ENCODE measurements at places on chromosomes 13 and 19. TPM values are rescaled to one million over a fixed set of nuclear protein-coding genes. Genes with fewer than 3 reads are reported as not detected.
A peak's percentile ranks its signal among the peaks of the same experiment; 100 is the strongest.

DNA sequence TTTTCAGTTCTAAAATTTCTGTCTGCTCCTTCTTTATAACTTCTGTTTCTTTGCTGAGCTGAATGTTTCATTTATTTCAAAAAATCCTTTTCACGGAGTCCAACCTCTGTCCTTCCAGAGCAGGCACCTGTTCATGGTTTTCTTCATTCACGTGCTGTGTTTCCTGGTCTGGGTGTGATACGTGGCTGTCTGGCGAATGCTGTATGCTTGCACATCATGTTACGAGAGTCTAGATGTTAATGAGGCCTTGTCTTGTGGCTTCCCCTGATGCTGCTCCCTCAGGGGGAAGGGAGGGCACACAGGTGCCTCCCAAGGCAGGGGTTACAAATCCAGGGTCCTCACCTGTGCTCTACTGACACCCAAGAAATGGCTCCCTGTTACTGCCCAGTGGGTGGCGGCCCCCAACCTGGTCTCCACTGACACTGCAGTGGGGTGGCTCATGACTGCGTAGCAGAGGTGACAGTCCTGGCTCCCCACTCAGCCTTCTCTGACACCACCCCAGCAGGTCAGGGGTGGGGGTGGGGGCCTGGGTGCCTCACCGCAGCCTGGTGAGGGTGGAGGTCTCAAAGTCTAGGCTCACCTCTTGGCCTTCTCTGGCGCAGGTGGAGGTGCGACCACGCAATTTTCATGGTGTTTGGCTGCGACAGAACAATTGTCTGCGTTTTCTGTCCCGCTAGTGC, 20.1 kb upstream of the RAB20 start:
- no peak for DNase-seq
- H3K4me3 ChIP-seq: no peak overlapping the region
- H3K27ac ChIP-seq: no peak overlapping the region
- H3K27me3 ChIP-seq: no peaks in the 10 kb centered on the region
- no peaks in the 10 kb centered on the region for H3K36me3 ChIP-seq

DNA sequence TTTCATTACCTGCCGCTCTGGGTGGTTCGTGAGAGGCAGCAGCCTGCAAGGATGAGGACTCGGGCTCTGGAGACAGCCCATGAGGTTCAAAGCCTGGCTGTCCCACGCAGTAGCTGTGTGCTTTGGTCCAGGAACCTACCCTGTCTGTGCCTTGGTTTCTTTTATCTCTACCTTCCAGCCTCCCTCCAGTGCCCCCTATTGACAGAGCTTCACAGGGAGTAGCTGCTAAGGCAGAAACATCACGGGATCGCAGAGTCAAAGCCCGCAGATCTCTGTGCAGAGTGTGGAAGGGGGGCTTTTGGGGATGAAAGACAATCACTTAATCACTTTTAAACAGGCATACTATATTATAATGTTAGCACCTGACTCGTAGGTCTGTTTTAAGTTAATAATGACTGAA, 16.2 kb downstream of the ZNF71 start:
- no peak overlapping the region for H3K27ac ChIP-seq
- no peak for DNase-seq
- no peaks in the 10 kb centered on the region for H3K27me3 ChIP-seq
- peaks cover 3% of the 10 kb centered on the region for H3K4me1 ChIP-seq
- no peak overlapping the region for H3K4me3 ChIP-seq

GRCh38 chr13:51950722-51951121, 60.5 kb downstream of the ATP7B start:
- DNase-seq: no peak
- H3K36me3 ChIP-seq: no peaks in the 10 kb centered on the region
- no peaks in the 10 kb centered on the region for H3K27me3 ChIP-seq
- no peaks in the 10 kb centered on the region for H3K4me1 ChIP-seq

DNA sequence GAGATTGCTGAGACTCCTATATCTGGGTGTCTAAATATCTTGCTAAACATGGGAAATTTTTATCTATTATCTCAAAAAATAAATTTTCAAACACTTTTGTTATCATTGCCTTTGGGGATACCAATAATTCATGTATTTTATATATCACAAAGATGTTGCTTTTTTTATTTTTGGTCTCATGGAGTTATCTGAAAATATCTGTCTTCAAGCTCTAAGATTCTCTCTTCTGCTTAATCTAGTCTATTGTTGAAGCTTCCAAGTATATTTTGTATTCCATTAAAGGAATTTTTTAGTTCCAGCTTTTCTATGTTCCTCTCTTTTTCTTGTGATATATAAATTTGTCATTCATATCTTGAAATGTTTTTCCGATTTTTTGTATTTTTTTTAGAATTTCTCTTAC, 812.0 kb downstream of the DACH1 start:
- DNase-seq: no peak
- H3K4me3 ChIP-seq: no peak overlapping the region
- H3K27me3 ChIP-seq: no peaks in the 10 kb centered on the region
- no peaks in the 10 kb centered on the region for H3K36me3 ChIP-seq
- no peaks in the 10 kb centered on the region for H3K4me1 ChIP-seq

GRCh38 chr13:52118595-52118994, 10.3 kb downstream of the NEK5 start:
- no peaks in the 10 kb centered on the region for H3K36me3 ChIP-seq
- no peak overlapping the region for H3K4me3 ChIP-seq
- no peaks in the 10 kb centered on the region for H3K4me1 ChIP-seq
- H3K27me3 ChIP-seq: no peaks in the 10 kb centered on the region
- H3K27ac ChIP-seq: no peak overlapping the region

GRCh38 chr19:925087-925525, 729 bp upstream of the ARID3A start:
- H3K4me3 ChIP-seq: peak overlapping the region; percentile 75
- H3K36me3 ChIP-seq: peaks cover 6% of the 10 kb centered on the region
- no peaks in the 10 kb centered on the region for H3K27me3 ChIP-seq
- no peak for DNase-seq

DNA sequence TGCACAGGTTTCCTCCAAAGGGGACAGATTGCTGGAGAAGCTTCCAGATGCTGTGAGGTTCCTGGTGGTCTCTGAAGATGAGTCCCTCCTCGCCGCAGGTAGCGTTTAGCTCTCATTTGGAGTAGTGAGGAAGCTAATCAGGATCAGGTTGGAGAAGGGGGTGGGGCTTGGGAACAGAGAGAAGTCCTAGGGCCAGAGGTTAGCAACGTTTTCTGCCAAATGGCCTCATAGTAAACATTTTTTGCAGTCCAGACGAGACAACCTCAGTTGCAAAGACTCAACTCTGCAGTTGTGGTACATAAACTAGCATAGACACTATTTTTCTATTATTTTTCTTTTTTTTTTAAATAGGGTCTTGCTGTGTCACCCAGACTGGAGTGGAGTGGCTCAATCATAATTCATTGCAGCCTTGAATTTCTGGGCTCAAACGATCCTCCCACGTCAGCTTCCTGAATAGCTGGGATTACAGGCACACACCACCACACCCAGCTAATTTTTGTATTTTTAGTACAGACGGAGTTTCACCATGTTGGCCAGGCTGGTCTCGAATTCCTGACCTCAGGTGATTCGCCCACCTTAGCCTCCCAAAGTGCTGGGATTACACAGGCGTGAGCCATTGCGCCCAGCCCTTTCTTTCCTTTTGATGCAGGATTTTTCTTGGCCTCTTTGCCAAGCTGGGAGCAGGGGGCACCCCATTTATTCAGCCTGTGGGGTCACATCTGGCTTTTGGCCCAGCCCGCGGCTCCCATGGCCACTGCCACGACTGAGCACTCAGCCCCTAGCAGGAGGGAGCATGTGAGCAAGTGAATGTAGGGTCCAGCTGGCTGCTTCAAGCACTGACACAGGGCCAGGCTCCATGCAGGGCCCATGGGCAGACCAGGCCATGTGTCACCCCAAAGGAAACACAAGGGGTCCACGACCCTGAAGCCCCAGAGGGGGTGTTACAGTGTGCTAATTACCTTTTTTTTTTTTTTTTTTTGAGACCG, 34.4 kb upstream of the SIN3B start:
- no peak for DNase-seq
- no peaks in the 10 kb centered on the region for H3K36me3 ChIP-seq
- no peaks in the 10 kb centered on the region for H3K4me1 ChIP-seq

- H3K4me3 ChIP-seq: no peak overlapping the region
- no peak overlapping the region for H3K27ac ChIP-seq
- DNase-seq: no peak
- H3K27me3 ChIP-seq: no peaks in the 10 kb centered on the region
- H3K36me3 ChIP-seq: peaks cover 16% of the 10 kb centered on the region
These were observed 20.4 kb downstream of the ZNF708 start for GRCh38 chr19:21308773-21309172.

GRCh38 chr19:40150170-40150569, 41.1 kb upstream of the MAP3K10 start:
- no peak overlapping the region for H3K27ac ChIP-seq
- DNase-seq: no peak
- no peaks in the 10 kb centered on the region for H3K27me3 ChIP-seq

- no peak overlapping the region for H3K4me3 ChIP-seq
- no peaks in the 10 kb centered on the region for H3K36me3 ChIP-seq
- no peak overlapping the region for H3K27ac ChIP-seq
- DNase-seq: no peak
- no peaks in the 10 kb centered on the region for H3K27me3 ChIP-seq
- H3K4me1 ChIP-seq: no peaks in the 10 kb centered on the region
These were observed 429.0 kb upstream of the MIR17HG start for GRCh38 chr13:90918536-90918935.

- no peaks in the 10 kb centered on the region for H3K4me1 ChIP-seq
- H3K4me3 ChIP-seq: no peak overlapping the region
- no peak for DNase-seq
- H3K27me3 ChIP-seq: no peaks in the 10 kb centered on the region
These were observed 15.5 kb downstream of the CEACAM1 start for GRCh38 chr19:42512743-42513304.

DNA sequence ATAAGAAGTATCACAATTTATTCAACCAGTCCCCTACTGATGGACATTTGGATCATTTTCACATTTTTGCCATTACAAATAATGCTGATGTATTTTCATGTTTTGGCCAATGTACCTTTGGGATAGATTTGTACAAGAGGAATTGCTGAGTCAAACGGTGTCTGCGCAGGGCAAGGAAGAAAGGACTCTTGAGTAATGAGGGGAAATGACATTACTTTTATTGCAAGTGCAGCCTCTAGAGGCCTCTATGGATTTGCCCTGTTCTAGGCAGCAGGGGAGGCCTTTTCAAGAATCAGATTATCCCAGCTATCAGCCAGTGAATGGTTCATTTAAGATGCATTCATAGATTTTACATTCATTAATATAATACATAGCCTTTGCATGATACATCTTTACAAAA, 32.9 kb upstream of the GTF3A start:
- no peak for DNase-seq
- no peaks in the 10 kb centered on the region for H3K4me1 ChIP-seq
- H3K27me3 ChIP-seq: no peaks in the 10 kb centered on the region
- no peak overlapping the region for H3K4me3 ChIP-seq
- H3K36me3 ChIP-seq: no peaks in the 10 kb centered on the region

GRCh38 chr19:6374711-6375410, 872 bp downstream of the PSPN start:
- DNase-seq: no peak
- no peak overlapping the region for H3K27ac ChIP-seq
- no peak overlapping the region for H3K4me3 ChIP-seq
- peaks cover 6% of the 10 kb centered on the region for H3K4me1 ChIP-seq
- H3K27me3 ChIP-seq: no peaks in the 10 kb centered on the region

- DNase-seq: no peak
- H3K4me3 ChIP-seq: no peak overlapping the region
- H3K36me3 ChIP-seq: no peaks in the 10 kb centered on the region
- H3K27ac ChIP-seq: no peak overlapping the region
- H3K27me3 ChIP-seq: no peaks in the 10 kb centered on the region
These were observed 54.4 kb downstream of the FOXO1 start for GRCh38 chr13:40612041-40612440.

GRCh38 chr13:40152145-40152544, 496.7 kb downstream of the COG6 start:
- H3K4me1 ChIP-seq: peaks cover 11% of the 10 kb centered on the region
- H3K27me3 ChIP-seq: no peaks in the 10 kb centered on the region
- no peak overlapping the region for H3K4me3 ChIP-seq
- no peak overlapping the region for H3K27ac ChIP-seq
- DNase-seq: no peak
- H3K36me3 ChIP-seq: no peaks in the 10 kb centered on the region

GRCh38 chr13:75724752-75725517, 88.8 kb downstream of the LMO7 start:
- H3K4me1 ChIP-seq: no peaks in the 10 kb centered on the region
- no peaks in the 10 kb centered on the region for H3K27me3 ChIP-seq
- no peak overlapping the region for H3K4me3 ChIP-seq
- no peaks in the 10 kb centered on the region for H3K36me3 ChIP-seq

- DNase-seq: no peak
- H3K27me3 ChIP-seq: no peaks in the 10 kb centered on the region
- no peak overlapping the region for H3K4me3 ChIP-seq
- no peaks in the 10 kb centered on the region for H3K36me3 ChIP-seq
These were observed 393.8 kb downstream of the ITGBL1 start for GRCh38 chr13:101846249-101846648.

GRCh38 chr19:32405431-32406160, at the start of gene DPY19L3:
Gene DPY19L3, plus strand, starts transcription at chr19:32405770. Its CDS starts 2,484 bp downstream, at chr19:32408254.
- peak within 1 kb of the TSS; percentile 87 for H3K4me3 ChIP-seq
- peaks cover 2% of the 10 kb centered on the region for H3K36me3 ChIP-seq
- H3K27ac ChIP-seq: peak within 1 kb of the TSS; percentile 97

- no peak overlapping the region for H3K27ac ChIP-seq
- peak; percentile 22 for DNase-seq
- no peaks in the 10 kb centered on the region for H3K27me3 ChIP-seq
- no peaks in the 10 kb centered on the region for H3K4me1 ChIP-seq
- no peaks in the 10 kb centered on the region for H3K36me3 ChIP-seq
These were observed 208.8 kb downstream of the SLITRK6 start for GRCh38 chr13:85590231-85590931.

GRCh38 chr13:43838909-43839308, 40.6 kb downstream of the CCDC122 start:
- no peak for DNase-seq
- no peak overlapping the region for H3K27ac ChIP-seq
- no peaks in the 10 kb centered on the region for H3K4me1 ChIP-seq
- H3K36me3 ChIP-seq: no peaks in the 10 kb centered on the region
- no peaks in the 10 kb centered on the region for H3K27me3 ChIP-seq

DNA sequence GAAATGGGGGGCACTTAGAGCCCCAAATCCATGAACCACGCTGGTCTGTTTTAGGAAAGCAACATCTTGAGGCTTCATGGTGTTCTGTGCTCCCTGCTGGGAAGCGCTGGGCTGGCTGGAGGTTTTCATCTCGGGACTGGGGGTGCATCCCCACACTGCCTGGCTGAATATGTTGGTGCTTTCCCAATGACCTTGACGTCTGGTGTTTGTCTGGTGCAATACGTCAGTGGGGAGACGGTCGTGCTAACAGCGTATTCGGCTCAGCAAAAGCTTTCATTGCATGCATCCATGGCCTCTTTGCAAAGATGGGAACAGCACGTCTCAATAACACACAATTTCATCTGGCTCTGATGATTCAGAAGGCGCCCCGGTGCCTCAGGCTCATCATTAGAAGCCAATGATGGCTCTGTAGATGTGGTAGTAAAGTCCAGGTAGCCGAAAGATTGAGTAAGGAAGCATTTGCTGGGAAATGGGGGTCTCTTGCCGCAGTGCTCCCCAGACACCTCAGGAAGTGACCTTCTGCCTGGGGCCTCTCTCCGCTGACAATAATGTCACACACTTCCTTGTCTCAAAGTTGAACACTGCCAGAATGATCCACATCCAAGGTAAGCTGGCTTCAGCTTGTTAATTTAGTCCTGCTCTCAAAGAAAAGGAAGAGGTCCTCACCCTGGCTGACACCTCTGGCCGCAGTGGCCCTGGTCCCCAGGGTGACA, 97.7 kb downstream of the ING1 start:
- no peak overlapping the region for H3K4me3 ChIP-seq
- no peak overlapping the region for H3K27ac ChIP-seq
- no peaks in the 10 kb centered on the region for H3K36me3 ChIP-seq

Gene LGALS7B
- not detected for total RNA-seq

Gene ZNF792
- 17.2 TPM for total RNA-seq

Gene ZNF610
- 1.4 TPM for total RNA-seq

Gene ANKRD10
- total RNA-seq: 95.0 TPM

Gene SLC8A2
- total RNA-seq: 0.26 TPM

Gene SRRM5
- 0.31 TPM for total RNA-seq
